ENCODE measurements at places on chromosomes 7 and 10.

- no peak for DNase-seq
Measured at GRCh38 chr10:79984851-79985250, 35.9 kb upstream of the SFTPD start.

- peak; percentile 98 for DNase-seq
Measured at GRCh38 chr10:71840177-71840957, 10.7 kb downstream of the PSAP start.

DNA sequence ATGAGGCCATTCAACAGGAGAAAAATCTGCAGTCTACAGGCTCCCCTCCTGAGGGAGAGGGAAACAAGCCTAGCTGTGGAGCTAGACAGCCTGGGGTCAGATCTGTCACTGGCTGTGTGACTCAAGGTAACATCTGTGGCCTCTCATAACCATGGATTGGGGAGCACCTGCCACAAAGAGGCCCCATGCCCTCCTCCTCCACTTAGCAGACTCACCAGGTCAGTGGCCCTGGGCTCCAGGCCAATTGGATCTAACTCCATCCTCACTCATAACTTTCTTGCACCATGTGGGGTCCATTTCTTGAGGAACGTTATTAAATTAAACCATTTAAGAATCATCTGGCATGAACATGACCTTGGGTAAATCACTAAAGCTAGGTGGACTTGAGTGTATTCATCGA lies 1.8 kb downstream of the GDF10 start:
- no peak for DNase-seq

- DNase-seq, result peak; percentile 71
Measured at GRCh38 chr7:112192236-112193154, 13.7 kb downstream of the DOCK4 start.

DNA sequence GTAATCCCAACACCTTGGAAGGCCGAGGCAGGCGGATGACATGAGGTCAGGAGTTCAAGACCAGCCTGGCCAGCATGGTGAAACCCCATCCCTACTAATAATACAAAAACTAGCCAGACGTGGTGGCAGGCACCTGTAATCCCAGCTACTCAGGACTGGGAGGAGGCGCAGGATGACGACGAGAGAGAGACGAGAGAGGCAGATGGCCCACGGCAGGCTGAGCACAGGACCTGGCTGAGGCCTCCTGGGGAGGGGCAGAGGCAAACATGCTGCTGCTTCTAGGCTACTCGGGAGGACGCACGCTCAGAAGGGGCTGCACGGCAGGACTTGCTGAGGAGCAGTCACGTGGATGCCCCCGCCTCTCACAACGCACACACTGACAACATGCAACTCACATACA lies 22.4 kb downstream of the DIP2C start:
- DNase-seq, result no peak

- DNase-seq, result no peak
Measured at GRCh38 chr7:25894002-25894901, 257.7 kb upstream of the NFE2L3 start.

GRCh38 chr7:112104120-112104519 lies 102.1 kb downstream of the DOCK4 start:
- DNase-seq, result no peak

All from mesenchymal stem cell (in vitro differentiated cells and primary cell).